ENCODE measurements at places on chromosomes 12 and 14. TPM values are rescaled to one million over a fixed set of nuclear protein-coding genes. Genes with fewer than 3 reads are reported as not detected.

MIP gene
- total RNA-seq, result not detected

BEST3 gene
- not detected for total RNA-seq

STYK1 gene
- total RNA-seq, result 0.14 TPM

TRPV4 gene
- 2.6 TPM for total RNA-seq

GPR135 gene
- 2.1 TPM for total RNA-seq

REM2 gene
- 0.14 TPM for total RNA-seq

RAN gene
- total RNA-seq, result 460 TPM

CEBPE gene
- total RNA-seq, result not detected

KLRC2 gene
- not detected for total RNA-seq

Measured in smooth muscle cell of bladder (primary cell).